B cell (primary cell): ENCODE measurements at places on chromosomes 5 and 9.

DNA sequence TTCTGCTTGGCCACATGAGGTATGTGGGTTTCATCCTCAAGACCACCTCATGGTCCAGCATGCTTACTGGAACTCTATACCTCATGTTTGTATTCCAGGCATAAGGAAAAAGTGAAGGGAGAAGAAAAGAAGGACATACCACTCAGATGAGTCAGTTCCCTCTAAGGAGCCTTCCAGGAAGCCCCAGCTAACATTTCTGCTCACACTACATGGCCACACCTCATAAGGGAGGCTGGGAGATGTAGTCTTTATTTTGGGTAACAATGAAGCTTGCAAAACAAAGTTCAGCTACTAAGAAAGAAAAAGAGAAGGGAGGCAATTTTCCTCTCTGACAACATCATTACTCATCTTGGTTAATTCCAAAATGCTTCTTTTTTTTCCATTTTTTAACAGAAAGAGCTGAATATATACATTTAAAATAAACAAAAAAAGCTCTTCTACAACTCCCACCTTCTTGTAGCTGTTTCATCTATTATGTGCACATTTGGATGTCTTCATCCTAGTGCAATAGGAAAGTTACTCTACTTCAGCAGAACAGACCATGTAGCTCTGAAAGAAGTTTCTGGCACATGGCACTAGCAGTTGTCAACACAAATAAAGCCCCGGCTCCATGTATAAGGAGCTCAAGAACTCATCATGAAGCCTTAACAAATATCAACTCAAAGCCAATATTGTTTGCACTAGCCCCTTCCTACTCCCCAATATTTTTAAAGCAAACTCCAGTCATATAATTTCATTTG, 123.6 kb upstream of the CCDC112 start:
- no peaks in the 10 kb centered on the region for H3K36me3 ChIP-seq
- no peak for DNase-seq
- no peaks in the 10 kb centered on the region for H3K4me1 ChIP-seq
- no peak overlapping the region for H3K27ac ChIP-seq
- H3K4me3 ChIP-seq: no peak overlapping the region

DNA sequence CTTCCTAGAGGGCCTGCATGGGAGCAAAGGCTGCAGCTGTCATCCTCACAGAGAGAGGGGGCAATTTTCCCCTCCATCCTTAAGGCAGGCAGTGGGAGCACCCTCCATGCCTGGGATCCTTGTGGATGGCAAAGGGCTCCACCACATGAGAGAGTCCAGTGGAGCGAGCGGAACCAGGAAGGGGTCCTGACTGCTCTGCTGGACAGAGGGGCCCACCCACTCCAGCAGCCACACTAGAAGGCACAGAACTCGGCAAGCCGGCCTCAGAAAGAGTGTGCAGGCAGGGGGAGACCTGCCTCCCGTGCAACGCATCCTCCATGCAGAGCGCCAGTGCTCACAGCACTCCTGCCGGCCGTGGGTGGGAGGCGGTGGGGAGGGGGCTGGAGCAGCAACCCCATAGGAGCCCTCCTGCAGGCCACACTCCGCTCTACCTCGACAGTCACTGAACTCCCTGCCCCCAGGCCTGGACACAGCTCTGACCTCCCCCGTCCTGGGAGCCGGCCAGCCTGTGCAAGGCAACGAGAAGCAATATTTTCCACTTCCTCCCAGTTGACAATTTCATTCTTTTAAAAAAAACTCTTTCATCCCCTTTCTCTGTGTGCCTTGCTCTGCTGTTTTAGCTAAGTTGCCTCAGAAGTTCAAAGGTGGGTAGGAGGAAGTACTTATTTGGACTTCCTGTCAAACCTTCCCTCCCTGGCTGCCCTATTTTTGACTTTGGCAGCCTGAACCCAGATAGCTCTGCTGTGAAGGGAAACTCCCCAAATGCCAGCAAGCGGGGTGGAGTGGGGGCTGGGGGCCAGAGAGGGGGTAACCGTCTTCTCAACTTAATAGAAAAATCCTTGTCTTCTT, 5.3 kb upstream of the LCP2 start:
- peaks cover 29% of the 10 kb centered on the region for H3K4me1 ChIP-seq
- no peak overlapping the region for H3K27ac ChIP-seq

GRCh38 chr9:86187121-86187520, 72.3 kb downstream of the C9orf153 start:
- no peaks in the 10 kb centered on the region for H3K36me3 ChIP-seq
- DNase-seq: no peak
- no peak overlapping the region for H3K4me3 ChIP-seq
- no peaks in the 10 kb centered on the region for H3K27me3 ChIP-seq

- no peaks in the 10 kb centered on the region for H3K36me3 ChIP-seq
- H3K27me3 ChIP-seq: no peaks in the 10 kb centered on the region
- no peaks in the 10 kb centered on the region for H3K4me1 ChIP-seq
- H3K4me3 ChIP-seq: no peak overlapping the region
- no peak for DNase-seq
Observed at GRCh38 chr5:170854566-170854965, 7.3 kb upstream of the RANBP17 start.

GRCh38 chr9:123470121-123470782, 114.3 kb downstream of the CRB2 start:
- no peak for DNase-seq
- H3K4me1 ChIP-seq: no peaks in the 10 kb centered on the region
- H3K36me3 ChIP-seq: peaks cover 3% of the 10 kb centered on the region
- H3K27me3 ChIP-seq: no peaks in the 10 kb centered on the region
- no peak overlapping the region for H3K4me3 ChIP-seq

- no peaks in the 10 kb centered on the region for H3K36me3 ChIP-seq
- no peaks in the 10 kb centered on the region for H3K27me3 ChIP-seq
- DNase-seq: peak; percentile 19
- H3K4me3 ChIP-seq: no peak overlapping the region
- H3K4me1 ChIP-seq: no peaks in the 10 kb centered on the region
Observed at GRCh38 chr5:6291961-6292360, 86.4 kb downstream of the MED10 start.

- no peak overlapping the region for H3K27ac ChIP-seq
- H3K4me3 ChIP-seq: peak overlapping the region; percentile 35
- H3K36me3 ChIP-seq: no peaks in the 10 kb centered on the region
- peaks cover 18% of the 10 kb centered on the region for H3K4me1 ChIP-seq
- H3K27me3 ChIP-seq: peaks cover 48% of the 10 kb centered on the region
Observed at GRCh38 chr9:136133191-136133958, 14.7 kb upstream of the TMEM250 start.

- H3K4me1 ChIP-seq: no peaks in the 10 kb centered on the region
- H3K4me3 ChIP-seq: no peak overlapping the region
- H3K27ac ChIP-seq: no peak overlapping the region
- no peak for DNase-seq
- H3K27me3 ChIP-seq: no peaks in the 10 kb centered on the region
Observed at GRCh38 chr5:172361566-172362238, 78.1 kb upstream of the UBTD2 start.

DNA sequence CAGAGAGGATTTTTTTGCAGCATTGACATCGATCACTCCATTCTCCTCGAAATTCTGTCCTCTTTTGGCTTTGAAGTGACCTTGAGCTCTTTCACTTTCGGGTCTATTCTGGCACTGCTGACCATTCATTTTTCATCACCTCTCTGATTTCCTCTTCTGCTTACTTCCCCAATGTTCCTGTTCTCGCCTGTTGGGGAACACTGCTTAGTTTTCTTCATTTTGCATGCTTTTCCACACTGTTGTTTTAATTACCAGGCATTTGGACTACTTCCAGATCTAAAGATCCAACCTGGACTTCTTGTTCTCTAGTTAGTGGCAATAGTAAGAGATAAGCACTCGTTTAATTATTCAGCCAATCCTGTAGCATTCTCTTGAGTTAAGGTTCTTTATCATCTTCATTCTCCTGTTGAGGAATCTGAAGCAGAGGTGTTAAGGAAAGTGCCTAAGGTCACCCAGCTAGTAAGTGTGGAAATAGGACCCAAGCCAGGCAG, 53.4 kb downstream of the MAN2A1 start:
- H3K36me3 ChIP-seq: no peaks in the 10 kb centered on the region
- no peak overlapping the region for H3K4me3 ChIP-seq
- peaks cover 11% of the 10 kb centered on the region for H3K4me1 ChIP-seq
- H3K27me3 ChIP-seq: no peaks in the 10 kb centered on the region

DNA sequence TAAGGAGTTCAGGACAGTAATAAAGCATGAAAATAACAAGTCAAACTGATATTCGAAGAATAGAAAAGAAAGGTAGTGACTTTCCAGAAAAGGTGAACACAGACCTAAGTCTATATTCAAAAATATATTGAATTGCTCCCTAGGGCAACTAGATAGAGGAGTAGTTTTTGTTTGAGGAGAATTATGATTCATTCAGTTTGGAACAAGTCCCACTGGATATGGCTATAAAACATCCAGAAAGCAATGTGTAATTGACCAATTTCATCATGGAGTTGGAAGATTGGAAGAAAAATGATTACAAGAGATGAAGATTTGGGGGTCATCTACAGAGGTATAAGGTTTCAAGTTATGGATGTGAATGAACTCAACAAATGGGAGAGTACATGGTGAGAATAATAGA, 117.5 kb upstream of the ZNF462 start:
- no peak for DNase-seq
- H3K36me3 ChIP-seq: no peaks in the 10 kb centered on the region
- no peak overlapping the region for H3K27ac ChIP-seq
- H3K4me1 ChIP-seq: no peaks in the 10 kb centered on the region
- H3K27me3 ChIP-seq: no peaks in the 10 kb centered on the region

DNA sequence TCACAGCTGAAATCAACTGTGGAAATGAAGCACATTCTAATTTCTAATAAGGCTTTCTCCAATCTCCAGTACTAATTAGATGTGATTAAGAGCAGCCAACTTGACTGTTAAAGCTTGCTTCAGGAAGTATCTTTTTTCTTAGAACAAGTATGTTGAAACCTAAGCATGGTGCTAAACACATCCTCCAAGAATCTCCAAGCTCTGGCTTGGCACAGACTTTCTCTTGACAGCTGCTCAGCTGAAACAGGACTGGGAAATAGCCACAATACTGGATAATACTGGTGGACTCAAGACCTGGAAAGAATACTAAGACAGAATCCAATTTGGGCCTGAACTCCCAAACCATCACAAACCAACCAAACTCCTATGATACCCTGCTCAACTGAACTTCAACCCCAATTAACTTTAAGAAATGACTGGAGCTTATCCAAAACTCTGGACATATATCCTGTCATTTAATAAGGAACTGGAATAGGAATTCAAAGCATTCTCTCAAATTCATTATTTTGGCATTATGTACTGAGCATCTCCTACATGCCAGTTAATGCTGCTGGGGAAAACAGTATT, 16.2 kb downstream of the PRKAA1 start:
- no peaks in the 10 kb centered on the region for H3K4me1 ChIP-seq
- no peak overlapping the region for H3K4me3 ChIP-seq
- no peak for DNase-seq
- no peaks in the 10 kb centered on the region for H3K27me3 ChIP-seq
- H3K36me3 ChIP-seq: no peaks in the 10 kb centered on the region
- no peak overlapping the region for H3K27ac ChIP-seq

DNA sequence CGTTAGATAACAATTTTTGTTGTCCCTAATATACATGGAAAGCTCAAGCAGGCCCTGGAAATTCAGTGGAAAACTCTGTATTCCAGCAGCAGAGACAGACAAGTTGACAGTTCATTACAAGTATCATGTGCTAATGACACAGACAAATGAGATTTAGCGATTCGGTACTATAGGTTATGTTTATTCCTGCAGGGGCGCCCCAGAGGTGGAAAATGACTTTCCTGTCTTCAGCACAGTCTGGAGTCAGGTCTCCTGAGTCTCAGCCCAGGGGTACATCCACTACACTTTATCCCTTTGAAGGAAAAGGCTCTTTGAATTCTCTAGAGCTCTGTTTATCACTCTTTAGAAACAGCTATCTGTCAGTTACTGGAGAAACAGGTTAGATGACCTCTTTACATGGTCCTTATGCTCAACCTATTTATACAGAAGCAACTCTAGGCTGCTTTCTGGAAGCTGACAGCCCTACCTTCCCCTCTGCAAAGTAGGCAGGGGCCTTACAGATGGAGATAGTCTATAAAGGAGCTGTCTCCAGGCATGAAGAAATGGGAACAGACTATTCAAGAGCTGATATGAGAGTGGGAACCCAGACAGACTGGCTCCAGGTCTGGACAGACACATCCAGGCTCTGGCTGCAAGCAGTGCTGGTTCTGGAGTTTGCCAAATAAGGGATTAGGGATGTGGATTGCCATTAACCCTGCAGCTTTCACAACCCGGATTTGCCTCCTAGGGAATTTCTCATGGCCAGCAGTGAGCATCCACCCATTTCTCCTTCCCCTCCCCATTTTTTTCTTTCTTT, 7.2 kb upstream of the SLC31A2 start:
- no peaks in the 10 kb centered on the region for H3K4me1 ChIP-seq
- no peak for DNase-seq
- no peak overlapping the region for H3K27ac ChIP-seq
- H3K36me3 ChIP-seq: no peaks in the 10 kb centered on the region
- no peak overlapping the region for H3K4me3 ChIP-seq
- peaks cover 3% of the 10 kb centered on the region for H3K27me3 ChIP-seq

GRCh38 chr9:110050925-110051355, 157.0 kb downstream of the C9orf152 start:
- H3K27ac ChIP-seq: peak overlapping the region; percentile 71
- H3K4me1 ChIP-seq: peaks cover 59% of the 10 kb centered on the region
- H3K4me3 ChIP-seq: no peak overlapping the region
- no peaks in the 10 kb centered on the region for H3K27me3 ChIP-seq

DNA sequence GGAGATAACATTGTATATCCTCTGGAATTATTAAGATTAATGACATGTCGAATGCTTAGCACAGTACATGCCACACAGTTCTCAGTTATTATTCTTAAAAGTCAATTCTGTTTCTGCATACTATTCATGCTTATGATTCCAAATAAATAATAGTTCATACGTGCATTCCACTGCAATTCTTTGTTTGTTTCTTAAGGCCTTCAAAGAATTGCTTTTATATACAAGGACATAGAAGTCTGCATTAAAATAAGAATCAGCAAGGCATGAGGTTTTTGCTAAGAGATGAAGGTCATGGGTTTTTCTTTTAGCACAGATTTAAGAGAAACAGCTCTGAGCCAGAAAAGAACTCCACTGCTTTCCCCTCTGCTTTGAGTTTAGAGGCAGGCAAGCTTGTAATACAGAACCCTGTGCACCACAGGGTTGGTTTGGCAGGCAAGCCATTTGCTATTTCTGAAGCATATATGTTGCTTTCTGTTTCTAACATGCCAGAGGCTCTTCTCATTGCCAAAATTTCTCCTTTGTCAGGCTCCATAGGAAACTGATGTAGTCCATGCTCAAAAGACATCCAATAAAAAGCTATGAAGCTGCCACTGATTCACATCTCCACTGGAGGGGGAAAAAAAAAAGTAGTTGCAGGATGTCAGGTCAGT, 420.6 kb upstream of the TYRP1 start:
- H3K27ac ChIP-seq: no peak overlapping the region
- H3K4me3 ChIP-seq: no peak overlapping the region
- DNase-seq: no peak
- H3K36me3 ChIP-seq: no peaks in the 10 kb centered on the region

DNA sequence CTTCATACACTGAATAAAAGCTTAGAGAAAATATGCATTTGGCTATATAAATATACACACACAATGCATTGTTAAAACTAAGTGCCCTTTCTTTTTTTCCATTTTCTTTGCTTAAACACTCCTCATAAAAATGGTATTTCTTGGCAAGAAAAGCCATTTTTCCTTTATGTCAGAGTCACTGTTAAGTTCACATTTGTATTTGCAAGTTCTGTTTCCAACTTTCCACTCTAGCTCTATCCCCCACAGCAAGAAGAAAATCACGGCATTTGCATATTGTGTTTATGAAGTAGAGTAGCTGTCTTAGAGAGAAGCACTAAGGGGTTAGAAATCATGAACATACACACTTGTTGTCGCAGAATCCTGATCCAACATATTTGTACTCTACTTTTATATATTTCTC, 662.1 kb upstream of the MEF2C start:
- H3K36me3 ChIP-seq: no peaks in the 10 kb centered on the region
- no peak overlapping the region for H3K27ac ChIP-seq
- no peak overlapping the region for H3K4me3 ChIP-seq
- no peaks in the 10 kb centered on the region for H3K27me3 ChIP-seq
- DNase-seq: no peak
